ENCODE measurements at places on chromosomes 11 and 22.

DNA sequence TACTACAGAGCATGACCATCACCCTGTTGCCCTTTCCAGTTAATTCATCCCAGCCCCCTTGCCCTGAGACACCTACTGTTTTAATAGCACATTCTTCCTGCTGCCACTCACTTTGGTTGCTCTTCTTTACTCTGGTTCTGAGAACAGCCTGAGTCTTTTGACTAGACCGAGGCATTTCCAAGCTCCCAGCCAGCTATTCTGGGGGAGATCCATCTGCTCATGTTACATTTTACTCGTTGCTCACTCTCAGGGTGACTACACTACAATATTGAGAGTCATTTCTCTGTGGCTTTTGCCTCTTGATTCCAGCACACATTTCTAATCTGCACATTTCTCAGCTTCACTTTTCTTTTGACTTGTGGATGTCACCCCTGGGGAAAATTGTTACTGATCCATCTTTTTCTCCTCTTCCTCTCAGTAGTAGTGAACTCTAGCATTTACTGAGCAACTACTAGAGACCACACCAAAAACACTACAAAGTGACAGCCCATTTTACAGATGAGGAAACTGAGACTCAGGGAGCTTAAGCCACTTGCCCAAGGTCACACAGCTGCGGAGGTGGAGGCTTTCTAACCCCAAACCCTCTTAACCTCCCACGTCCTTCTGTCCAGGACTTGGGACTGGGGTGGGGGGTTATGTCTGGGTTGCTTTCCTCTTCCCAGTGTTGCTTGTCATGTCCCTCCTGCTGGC is 117.8 kb downstream of the C11orf91 start:
- no peak for DNase-seq

DNA sequence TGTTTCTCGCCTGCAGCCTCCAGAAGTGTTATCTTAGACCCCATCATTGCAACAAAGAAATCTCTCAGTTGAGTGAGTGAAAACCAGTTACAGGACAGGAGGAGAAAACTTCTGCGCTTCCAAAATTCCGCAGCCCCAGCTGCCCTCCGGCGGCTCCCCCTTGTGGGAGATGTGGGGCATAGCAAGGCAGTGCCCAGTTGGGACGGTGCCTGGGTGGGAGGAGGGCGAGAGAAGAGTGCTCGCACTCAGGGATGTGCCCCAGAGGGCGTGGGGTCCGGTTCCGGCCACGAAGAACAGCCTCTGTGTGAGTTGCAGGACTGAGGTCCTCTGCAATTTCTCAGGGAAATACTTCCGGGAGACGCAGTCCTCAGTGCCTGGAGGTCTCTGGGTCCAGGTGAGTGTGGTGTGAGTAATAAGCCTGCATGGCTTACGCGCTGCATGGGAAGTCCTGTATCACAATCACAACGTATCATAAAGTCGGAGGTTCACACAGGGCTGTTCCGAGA is 87.0 kb upstream of the BLID start:
- DNase-seq, result no peak

DNA sequence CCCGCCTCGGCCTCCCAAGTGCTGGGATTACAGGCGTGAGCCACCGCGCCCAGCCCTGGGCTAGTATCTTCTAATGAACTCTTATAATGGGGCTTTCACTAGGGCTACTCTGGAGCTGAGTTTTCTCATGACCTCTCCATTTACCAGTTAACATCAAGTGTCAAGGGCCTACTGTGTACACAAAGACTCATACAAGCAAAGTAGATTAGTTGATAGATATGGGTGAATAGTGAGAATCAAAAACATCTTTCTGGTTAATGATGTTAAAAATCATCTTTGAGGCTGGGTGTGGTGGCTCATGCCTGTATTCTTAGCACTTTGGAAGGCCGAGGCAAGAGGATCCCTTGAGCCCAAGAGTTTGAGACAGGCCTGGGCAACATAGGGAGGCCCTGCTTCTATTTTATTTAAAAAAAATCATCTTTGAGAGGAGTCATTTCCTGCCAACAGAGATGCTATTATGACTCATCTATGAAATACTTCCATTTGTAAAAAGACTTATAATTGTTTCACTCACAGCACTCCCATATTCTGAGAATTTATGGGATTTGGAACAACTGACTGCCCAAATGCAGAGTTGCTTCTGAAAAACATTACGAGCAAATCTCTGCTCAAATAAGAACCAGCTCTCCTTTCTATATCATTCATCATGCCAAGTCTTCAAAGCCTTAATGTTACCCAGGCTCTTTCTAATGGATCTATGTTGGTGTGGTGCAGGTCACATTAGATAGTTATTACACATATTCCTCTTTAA is 57.0 kb downstream of the GDPD4 start:
- no peak for DNase-seq

DNA sequence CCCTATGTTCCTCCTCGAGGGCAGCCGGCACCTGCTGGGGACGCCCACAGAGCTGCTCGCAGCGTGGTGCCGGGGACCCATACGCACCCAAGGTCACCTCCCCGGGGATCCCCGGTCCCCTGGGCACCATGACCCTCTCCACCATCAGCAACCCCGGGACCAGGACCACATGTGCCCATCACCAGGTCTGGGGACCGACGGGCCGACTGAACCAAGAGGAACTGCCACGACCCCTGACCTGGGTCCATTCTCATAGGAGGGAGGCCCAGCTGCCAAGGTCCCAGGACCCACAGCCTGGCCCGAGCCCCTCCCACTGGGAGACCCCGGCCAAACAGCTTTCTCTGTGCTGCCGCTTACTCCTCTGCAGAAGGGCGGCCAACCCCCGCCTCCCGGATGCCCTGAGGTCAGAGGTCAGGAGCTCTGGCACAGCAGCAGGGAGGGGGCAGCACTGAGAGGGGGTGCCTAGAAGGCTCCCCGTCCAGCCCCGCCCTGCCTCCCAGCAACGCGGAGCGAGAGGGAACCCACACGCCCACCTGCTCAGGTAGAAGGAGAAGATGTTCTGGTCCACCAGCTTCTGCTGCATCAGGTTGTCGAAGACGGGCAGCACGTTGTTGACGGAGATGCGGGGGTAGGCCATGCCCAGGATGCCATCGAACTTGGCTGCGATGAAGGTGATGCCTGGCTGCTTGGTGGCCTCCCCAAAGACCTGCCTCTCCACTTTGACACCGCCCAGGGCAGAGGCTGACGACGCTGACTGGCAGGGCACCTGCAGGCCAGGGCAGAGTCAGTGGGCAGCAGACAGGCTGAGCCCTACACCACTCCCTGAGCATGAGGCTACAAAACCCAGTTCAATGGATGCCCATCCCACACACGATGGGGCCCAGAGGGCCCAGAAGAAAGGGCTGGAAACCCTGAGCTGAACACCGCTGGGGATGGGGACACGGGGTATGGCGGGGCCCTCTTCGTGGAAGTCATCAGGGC is 6.6 kb downstream of the CTSD start:
- no peak for DNase-seq

GRCh38 chr11:63619967-63620366 is 5.7 kb upstream of the PLAAT3 start:
- DNase-seq, result no peak

DNA sequence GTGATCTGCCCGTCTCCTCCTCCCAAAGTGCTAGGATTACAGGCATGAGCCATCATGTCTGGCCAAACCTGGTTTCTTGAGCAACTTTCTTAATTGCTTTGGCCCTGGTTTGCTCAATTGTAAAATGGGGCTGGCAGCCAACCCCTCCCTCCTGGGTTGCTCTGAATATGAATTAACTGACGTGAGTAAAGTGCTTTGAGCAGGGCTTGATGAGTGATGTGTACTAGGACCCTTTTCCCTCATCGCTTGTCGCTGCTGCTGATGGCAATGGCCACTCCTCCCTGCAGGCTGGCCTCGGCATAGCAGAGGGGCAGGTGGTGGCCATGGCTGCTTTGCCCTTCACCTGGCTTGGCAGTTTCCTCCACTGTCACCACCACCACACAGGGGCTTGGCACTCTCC is 41.5 kb downstream of the RNF141 start:
- DNase-seq, result no peak

DNA sequence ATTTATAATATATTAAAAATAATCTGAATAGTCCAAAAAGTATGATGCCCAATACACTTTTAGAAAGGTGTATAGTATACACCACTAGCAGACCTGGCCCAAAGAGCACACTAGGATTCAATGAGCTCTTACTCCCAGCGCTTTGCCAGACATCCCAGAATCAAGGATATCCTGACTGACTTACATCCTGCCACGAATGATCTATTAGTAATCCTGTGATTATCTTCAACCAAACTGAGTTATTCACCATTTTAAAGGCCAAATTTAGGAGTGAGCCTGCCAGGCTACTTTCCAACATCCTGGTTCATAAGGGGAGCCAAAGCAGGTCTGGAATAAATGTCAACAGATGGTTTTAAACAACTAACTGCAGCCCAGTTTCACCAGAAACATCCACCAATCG is 60.8 kb upstream of the FAM181B start:
- no peak for DNase-seq

DNA sequence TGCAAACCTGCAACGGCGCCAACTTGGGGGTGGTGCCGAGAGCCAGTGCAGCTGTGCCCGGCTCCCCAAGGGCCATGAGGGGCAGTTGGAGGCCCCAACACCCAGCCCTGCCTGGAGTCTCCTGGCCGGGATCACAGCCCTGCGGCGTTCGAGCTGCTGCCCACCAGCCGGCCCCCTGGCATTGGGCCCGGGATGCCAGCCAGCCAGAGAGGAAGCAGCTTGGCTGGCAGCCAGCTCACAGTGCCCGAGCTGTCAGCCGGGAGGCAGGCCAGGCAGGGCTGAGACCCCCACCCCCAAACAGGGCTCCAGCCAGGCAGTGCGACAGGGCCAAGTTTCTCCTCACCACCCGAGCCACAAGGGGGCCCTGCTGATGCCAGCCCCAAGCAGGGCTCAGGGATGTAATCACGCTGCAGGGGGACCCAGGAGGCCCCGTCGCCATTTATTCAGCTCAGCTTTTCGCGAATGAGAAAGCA is 26.0 kb upstream of the TCF20 start:
- no peak for DNase-seq

GRCh38 chr11:28690746-28691145 is 582.6 kb downstream of the METTL15 start:
- no peak for DNase-seq

DNA sequence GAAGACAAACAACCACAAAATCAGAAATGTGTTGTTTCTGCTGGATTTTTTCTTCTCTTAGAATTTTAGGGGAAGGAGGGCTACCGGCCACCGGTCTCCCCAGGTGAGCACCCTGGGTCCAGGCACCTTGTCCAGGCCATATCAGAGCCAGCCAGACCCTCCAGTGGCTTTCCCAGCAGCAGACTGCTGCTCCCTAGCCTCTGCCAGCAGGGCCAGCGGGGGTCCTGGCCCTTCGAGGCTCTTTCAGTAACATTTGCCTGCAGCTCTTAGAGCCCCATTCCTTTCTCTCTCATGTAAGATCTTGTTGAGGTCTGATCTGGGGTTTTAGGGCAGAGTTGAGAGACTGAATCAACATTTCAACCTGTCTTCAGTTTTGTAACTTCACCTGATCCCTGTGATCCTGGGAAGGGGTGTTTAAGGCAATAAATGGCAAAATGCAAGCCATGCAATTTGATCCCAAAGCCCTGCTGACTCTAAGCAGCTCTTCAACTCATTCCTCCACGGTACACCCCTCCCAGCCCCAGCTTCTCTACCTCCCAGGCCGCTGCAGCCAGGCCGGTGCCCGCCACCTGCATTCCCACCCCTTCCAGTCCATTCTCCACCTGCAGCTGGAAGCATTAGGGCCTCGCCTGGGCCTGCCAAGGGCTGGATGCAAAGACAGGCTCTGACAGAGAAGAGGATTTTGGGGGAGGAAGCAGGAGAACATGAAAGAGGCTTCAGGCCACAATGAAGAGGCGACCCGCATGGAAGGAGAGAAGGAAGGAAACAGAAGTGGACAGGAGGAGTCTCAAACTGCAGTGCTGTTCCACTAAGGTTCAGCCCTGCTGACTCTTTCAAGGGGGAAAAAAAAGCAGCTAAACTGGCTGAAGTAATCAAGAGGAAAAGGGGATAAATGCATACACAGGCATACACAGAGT is 113.0 kb upstream of the FGF3 start:
- no peak for DNase-seq

DNA sequence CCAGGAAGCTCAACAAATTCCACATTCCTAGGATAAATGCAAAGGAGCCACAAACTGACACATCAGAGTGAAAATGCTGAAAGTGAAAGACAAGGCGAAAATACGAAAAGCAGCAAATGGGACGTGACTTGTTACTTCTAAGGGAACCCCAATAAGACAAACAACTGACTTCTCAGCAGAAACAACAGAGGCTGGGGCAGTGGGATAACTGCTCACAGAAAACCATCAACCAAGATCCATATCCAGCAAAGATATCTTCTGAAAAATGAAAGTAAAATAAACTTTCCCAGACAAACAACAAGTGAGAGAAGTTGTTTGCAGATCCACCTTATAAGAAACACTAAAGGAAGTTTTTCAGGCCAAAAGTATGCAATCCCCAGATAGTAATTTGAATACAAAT is 72.1 kb downstream of the DGCR2 start:
- no peak for DNase-seq

GRCh38 chr22:32577591-32577990 is 103.0 kb downstream of the FBXO7 start:
- no peak for DNase-seq

DNA sequence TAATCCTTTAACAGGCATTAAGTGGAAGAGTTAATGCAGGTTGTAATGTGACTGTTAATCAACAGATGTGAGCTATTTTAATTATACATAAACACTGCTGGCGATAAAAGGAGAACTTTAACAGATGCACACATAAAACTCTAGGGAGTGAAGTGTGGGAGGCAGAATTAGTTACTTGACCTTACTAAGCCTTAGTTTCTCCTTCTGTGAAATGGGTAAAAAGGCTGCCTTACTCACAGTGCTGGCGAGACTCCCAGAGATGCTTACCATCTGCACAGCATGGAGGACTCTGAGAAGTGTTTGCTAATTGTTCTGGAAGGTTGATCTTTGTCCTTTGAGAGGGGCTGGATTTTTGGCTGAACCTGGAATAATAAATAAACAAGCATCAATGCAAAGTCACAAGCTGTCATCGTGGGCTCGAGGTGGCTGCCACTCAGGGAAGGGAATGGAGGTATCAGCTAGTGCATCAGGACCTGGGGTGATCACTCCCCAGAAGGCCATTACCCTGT is 58.6 kb upstream of the MPEG1 start:
- no peak for DNase-seq

All from stimulated activated CD8-positive, alpha-beta memory T cell treated with anti-CD3 and anti-CD28 coated beads, Interleukin-15, amount 100 ng/mL, for 4 hours (primary cell).